ENCODE measurements at places on chromosomes 7 and 10. TPM values are rescaled to one million over a fixed set of nuclear protein-coding genes. Genes with fewer than 3 reads are reported as not detected.

IFIT2 gene
- 0.53 TPM for total RNA-seq

CYP3A7 gene
- total RNA-seq: 0.32 TPM

DDC gene
- not detected for total RNA-seq

ACTL6B gene
- not detected for total RNA-seq

CNNM2 gene
- total RNA-seq: 4.7 TPM

CPVL gene
- total RNA-seq: 0.50 TPM

CD36 gene
- not detected for total RNA-seq

GSDME gene
- 51.0 TPM for total RNA-seq

MYOF gene
- total RNA-seq: 85.0 TPM

HOXA3 gene
- not detected for total RNA-seq

FKBP6 gene
- not detected for total RNA-seq

AP1S1 gene
- total RNA-seq: 184 TPM

ANKRD61 gene
- 0.37 TPM for total RNA-seq

OPN1SW gene
- total RNA-seq: not detected

EPC1 gene
- 10.1 TPM for total RNA-seq

AGR2 gene
- total RNA-seq: not detected

RPP38 gene
- 20.4 TPM for total RNA-seq

SDK1 gene
- 1.6 TPM for total RNA-seq

EBF3 gene
- total RNA-seq: not detected

TAC1 gene
- total RNA-seq: not detected

SMO gene
- 15.8 TPM for total RNA-seq

MAD1L1 gene
- total RNA-seq: 184 TPM

GRB10 gene
- total RNA-seq: 11.6 TPM

DEPP1 gene
- 1.2 TPM for total RNA-seq

CTTNBP2 gene
- 3.2 TPM for total RNA-seq

NPTX2 gene
- total RNA-seq: not detected

CRYGN gene
- not detected for total RNA-seq

CLRN3 gene
- total RNA-seq: not detected

ARMC3 gene
- total RNA-seq: not detected

SEMA4G gene
- total RNA-seq: 2.9 TPM
